ENCODE measurements at places on chromosomes 4 and X. TPM values are rescaled to one million over a fixed set of nuclear protein-coding genes. Genes with fewer than 3 reads are reported as not detected.

Gene DGAT2L6
- total RNA-seq = not detected

GRCh38 chr4:3030566-3031356 lies 43.6 kb downstream of the HTT-AS start:
- DNase-seq = no peak

DNA sequence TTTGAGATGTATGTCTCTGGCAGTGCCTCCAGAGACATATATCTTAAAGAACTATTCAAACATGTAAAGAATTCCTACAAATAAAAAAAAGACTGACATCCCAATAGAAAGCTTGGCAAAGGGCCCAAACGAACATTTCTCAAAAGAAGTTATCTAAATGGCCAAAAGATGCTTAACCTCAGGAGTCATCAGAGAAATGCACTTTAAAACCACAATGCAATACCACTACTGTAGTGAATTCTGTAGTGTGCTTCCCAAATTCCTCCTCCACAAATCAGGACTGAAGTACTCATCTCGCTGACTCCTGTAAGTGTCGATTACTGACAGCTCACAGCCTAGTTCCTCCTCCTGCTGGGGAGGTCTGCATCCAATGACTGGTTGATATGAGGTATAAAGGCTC lies 129.0 kb upstream of the MAMLD1 start:
- DNase-seq = no peak

- no peak for DNase-seq
Observed at GRCh38 chr4:108544481-108544880, 75.9 kb upstream of the RPL34 start.

DNA sequence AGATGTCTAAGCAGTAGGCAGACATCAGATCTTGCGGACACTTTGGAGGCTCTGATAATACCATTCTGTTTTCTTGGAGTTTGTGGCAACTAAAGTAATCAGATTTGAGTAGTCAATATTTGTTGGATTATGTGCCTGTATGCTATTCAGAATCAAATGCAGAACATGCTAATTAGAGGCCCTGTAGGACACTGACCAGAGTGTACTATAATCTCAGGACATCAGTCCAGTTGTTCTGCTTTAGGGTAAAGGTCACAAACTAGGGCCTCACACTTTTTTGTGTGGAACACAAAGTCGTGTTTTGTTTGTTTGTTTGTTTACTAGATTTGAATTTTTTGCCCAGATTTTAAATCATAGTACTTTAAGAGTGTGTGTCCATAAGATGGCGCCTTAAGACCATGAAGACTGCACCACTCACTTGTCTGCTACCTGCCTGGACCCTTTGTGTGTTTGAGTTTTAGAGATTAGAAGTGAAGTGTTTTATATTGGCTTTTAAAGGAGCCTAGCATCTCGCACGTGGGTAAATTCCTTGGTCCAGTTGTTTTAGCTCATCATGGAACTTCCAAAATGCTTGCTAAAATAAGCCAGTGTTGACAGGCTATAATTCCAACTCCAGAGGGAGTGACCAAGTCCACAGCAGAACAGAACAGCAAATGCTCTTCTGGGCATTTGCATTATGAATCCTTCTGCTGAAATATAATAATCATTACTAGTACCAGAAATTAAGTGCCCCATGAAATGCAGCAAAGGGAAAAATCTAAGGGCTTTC lies 34.7 kb downstream of the IL13RA1 start:
- DNase-seq = peak; percentile 3

Gene TSR2
- total RNA-seq = 39.0 TPM

- no peak for DNase-seq
Observed at GRCh38 chrX:10197279-10198210, 40.8 kb downstream of the CLCN4 start.

Gene TXK
- 338 TPM for total RNA-seq

Gene CYLC1
- not detected for total RNA-seq

DNA sequence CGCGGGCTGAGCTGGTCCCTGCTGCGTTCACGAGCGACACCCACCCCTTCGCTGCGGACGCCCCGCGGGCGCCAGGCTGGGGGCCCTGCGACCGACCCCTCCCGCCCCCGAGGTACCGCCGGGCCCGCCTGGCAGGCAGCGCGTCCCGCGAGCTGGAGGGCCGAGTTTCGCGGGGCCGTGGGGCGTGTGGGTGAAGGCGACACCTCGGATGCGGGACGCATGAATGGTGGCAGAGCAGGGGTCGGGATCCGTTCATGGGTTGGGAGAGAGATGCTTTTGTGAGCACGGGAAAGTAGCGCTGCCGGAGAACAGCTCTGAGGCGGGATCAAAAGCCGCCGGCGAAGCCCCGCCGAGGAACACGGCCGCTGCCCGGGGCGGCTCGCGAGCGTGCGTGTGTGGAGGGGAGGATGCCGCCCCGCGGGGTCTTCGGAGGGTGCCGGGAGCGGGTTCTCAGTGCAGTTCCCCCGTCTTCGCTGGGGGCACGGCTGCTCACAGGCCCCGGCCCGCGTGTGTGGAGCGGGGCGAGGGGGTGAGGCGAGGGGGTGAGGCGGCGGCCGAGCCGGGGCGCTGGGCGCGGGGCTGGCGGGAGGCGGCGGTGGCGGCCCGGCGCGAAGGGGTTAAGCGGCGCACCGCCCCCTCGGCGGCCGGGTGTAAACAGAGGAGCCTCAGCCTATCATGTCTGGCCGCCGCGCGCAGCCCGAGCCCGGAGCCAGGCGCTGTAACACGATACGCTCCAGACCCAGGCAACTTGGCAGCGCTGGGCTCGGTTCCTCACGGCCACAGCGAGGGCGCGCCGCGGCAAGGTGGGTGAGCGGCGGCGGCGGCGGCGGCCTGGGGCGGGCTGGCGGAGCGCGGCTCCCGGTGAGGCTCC lies 205.3 kb downstream of the TENM3 start:
- peak; percentile 30 for DNase-seq

DNA sequence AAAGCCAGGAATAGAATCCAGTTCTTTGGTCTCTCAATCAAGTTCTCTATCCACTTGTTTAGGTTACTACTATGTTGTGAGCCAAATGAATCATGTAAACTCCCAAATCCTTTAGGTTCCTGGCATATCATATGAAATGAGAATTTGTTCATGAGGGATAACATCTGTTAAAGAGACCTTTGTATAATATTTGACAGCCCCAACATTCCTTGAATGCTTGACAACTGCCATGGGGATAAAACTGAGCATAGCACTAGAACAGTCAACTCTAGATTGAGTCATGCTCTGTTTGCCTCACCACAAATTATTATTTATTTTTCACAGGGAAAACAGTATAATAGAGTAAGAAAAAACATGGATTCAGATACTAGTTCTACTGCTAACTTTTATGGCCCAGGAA lies 93.3 kb downstream of the NAA11 start:
- no peak for DNase-seq

DNA sequence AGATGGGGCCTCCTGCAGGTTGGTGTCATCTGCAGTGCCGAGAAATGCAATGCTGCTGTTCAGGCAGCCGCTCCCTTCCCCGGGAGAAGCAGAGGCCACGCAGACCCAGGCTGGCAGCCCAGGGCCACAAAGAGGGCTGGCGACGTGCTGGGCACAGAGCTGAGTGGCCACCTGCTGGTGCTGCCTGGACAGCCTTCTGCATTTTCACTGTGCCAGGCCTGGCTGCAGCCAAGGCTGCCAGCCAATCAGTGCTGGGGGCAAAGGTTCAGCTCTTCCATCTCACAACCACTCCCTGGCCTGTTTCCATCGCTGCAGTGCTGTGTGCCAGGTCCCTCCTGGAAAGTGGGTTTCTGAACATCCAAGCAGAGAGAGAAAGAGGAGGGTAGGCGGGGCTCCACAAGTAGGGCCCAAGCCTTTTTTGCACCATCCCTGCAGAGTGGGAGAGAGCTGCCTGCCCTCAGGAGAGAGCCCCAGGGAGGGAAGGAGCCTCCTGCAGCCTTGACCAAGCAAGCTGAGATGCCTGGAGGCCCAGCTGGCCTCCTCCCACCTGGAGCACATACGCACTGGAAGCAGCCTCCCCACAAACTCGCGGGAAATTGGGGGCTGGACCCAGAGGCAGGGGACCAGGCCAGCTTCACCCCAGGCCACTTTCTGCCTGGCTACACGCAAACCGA lies 20.1 kb downstream of the ADRA2C start:
- no peak for DNase-seq

GRCh38 chr4:54439831-54440243 lies 210.7 kb downstream of the PDGFRA start:
- no peak for DNase-seq

Gene TBX22
- not detected for total RNA-seq

GRCh38 chrX:129877401-129877800 lies 28.6 kb upstream of the UTP14A start:
- no peak for DNase-seq

Gene PCSK1N
- total RNA-seq = 0.89 TPM

Gene ACE2
- total RNA-seq = not detected

DNA sequence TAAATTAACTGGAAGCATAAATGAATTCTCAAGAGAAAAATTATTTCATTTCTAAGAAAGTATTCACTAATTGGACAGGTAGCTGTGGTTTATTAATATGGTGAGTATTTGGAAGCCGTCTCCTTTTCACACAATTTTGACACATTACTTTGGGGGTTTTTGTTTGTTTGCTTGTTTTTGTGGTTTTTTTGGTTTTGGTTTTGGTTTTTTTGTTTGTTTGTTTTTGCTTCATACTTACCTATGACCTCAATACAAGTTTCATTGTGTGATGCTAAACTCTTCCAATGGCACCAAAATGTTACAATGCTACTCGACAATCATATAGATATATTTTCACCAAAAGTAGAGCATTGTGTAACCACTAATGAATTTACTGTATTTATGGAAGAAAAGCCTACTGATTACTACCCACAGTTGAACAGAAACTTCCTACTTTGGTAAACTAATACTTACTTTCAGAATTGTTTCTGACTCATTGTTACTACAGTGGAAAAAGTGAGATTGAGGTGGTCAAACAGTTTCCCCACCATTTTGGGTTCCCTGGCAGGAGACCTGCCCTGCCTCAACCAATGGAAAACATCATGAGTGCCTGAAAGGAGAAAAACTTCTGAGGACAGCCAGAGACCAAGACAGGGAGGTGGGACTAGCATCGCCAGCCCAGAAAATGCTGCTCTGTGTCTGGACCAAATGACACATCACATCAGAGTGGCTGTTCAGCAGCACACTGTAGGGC lies 443.1 kb downstream of the HNRNPD start:
- DNase-seq = no peak

Gene MAGED4B
- 2.8 TPM for total RNA-seq

DNA sequence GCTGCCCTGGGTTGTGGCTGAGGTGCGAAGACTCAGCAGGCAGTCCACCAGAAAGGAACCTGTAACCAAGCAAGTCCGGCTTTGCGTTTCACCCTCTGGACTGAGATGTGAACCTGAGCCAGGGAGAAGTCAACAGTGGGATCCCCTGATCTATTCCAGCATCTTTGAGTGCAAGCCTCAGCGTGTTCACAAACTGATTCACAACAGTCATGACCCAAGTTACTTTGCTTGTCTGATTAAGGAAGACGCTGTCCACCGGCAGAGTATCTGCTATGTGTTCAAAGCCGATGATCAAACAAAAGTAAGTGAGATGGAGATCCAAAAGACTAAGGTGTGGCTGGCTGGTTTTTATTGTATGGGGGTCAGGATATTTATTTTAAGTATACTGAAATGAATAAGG lies 11.3 kb downstream of the TBC1D1 start:
- DNase-seq = no peak

Gene TEX13B
- not detected for total RNA-seq

Gene UGT2B11
- total RNA-seq = not detected

- DNase-seq = no peak
Observed at GRCh38 chrX:70096052-70096451, 33.8 kb downstream of the OTUD6A start.

Gene KIF4A
- total RNA-seq = 0.53 TPM

DNA sequence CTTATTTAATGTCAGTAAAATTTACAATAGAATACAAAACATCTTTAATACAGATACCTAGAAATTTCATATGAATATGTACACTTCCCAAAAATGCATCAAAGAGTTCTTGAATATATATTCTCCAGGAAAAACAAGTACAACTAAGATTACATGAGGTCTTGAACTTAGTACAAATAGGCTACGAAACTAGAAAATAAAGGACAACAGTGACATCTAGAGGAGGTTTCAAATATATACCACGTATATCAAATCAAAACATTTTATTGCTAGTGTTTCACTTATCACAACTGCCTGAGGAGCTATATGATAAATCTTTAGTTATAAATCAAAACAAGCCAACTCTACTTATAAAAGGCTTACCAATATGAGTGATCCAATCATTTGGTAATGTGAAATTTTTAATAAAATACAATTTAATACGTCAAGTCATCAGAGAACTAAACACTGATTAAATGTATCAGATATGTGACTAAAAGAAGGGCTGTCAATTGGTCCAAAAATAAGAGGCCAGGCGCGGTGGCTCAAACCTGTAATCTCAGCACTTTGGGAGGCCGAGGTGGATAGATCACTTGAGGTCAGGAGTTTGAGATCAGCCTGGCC lies 36.6 kb downstream of the ANAPC10 start:
- DNase-seq = peak; percentile 67

Gene FHDC1
- 0.10 TPM for total RNA-seq

DNA sequence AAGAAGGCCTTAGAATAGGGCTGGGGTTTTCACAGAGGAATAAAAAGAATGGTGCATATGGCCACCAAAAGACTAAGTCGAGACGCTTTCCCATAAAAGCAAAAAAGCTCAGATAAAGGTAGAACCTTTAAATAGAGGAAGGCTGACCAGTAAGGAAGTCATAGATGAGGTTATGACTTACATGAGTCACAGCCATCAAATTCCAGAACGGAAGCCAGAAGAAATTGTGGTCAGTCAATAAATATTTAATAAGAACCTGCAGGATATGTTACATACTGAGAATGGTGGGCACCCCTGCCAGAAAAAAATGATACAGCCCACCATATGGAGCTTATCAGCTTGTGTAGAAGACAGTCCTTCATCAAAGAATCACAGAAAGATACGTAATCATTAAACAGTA lies 120.1 kb downstream of the MANBA start:
- no peak for DNase-seq

DNA sequence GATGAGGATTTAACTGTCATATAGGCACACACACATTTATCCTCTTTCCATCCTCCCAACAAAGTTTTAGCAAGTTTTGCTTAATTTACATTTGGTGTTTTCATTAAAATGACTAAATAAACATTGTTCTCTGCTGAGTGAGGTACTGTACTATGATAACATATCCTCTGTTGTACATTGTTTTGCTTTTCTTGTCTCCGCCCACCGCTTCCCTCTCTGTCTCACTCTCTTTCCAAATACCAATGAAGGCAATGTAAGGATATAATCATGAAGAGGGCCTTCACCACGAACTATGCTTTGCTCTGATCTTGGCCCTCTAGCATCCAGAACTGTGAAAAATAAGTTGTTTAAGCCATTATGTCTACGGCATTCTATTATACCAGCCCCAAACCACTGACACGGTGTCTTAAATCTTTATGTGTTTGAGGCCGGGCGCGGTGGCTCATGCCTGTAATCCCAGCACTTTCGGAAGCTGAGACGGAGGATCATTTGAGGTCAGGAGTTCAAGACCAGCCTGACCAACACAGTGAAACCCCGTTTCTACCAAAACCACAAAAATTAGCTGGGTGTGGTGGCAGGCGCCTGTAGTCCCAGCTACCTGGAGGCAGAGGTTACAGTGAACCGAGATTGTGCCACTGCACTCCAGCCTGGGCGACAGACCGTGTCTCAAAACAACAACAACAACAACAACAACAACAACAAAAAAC lies 65.3 kb downstream of the HPRT1 start:
- DNase-seq = no peak
